GM03348 (cell line): ENCODE measurements at places on chromosomes 13 and 19.
A peak's percentile ranks its signal among the peaks of the same experiment; 100 is the strongest.

DNA sequence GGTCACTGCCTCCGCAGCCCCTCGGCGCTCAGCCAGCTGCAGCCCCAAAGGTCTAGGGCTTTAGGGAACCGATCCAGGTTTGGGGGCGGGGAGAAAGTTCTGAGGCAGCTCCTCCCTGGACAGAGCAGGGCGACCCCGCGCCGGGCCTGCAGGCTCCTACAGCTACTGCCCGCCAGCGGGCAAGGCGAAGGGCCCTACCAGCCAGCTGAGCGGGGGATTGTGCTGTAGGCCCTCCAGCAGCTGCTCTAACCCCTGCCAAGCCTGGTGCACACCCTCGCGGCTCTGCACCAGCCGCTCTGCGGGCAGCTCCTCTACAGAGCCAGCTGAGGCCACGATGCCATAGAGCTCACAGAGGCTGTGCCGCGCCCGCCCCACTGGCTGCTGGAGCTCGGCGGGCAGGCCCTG, 14.0 kb downstream of the PLIN4 start:
- no peak for DNase-seq

- no peak for DNase-seq
Observed at GRCh38 chr13:106915146-106915545, 347.2 kb upstream of the ARGLU1 start.

DNA sequence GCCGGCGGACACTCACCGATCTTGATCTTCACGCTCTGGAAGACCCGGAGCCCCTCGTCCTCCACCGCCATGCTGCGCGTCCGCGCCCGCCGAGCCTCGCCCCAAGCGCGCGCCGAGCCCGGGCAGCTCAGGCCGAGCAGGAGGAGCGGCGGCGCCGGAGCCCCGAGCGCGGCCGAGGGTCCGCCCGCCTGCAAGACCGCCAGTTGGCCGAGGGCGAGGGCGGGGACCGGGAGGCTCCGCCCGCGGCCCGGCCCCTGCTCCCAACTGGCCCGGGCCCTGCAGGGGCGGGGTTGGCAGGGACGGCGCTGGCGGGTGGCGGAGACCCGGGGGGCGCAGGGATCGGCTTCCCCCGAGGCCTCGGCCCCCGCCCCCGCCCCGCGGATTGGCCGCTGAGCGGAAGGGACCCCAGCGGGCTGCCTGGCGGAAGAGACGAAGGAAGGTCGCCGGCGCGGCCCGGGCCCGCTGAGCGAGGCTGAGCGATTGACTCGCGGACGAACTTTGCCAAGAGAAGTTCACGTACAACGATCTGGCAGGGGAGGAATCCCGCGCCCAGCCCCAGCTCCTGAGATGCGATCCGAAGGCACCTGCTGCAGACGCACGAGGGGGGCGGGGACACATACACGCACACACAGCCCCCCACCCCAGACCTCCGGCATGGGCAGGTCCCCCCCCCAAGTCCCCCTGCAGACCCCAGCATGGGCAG, at the start of gene RASA3:
TSS of gene RASA3 (minus strand) at position 205 of the 703 bp plus-strand sequence. CDS start at position 71, 134 bp downstream.
- peak; percentile 99 for DNase-seq

GRCh38 chr19:2278459-2279158, 3.4 kb downstream of the PEAK3 start:
- DNase-seq = no peak

GRCh38 chr19:46717716-46718143, 816 bp upstream of the PRKD2 start:
- no peak for DNase-seq

DNA sequence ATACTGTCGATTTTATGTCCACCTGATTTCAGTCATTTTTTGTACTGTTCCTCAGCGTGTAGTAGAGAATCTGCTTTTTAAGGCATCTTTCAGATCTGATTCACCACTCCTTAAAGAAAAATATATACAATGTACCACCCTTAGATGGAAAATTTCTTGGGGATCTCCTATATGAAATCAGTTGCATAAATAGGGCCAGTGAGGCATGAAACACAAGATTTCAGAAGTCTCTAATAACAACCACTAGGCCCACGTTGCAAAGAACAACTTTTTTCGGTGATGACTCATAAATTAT, 1.4 kb downstream of the USP12 start:
- DNase-seq = peak; percentile 54

DNA sequence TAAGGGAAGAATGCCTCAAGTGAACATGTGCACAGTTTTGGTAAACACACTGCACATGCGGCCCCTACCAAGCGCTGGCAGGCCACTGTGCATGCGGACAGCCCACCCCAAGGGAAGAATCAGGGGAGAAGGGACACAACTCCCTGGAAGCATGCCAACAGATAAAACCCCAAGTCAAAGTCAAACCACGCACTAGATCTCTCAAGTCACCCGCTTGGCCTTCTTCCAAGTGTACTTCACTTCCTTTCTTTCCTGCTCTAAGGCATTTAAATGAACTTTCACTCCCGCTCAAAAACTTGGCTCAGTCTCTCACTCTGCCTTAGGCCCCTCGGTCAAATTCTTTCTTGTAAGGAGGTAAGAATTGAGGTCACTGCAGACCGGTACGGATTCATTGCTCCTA, 4.6 kb upstream of the RFXAP start:
- no peak for DNase-seq

DNA sequence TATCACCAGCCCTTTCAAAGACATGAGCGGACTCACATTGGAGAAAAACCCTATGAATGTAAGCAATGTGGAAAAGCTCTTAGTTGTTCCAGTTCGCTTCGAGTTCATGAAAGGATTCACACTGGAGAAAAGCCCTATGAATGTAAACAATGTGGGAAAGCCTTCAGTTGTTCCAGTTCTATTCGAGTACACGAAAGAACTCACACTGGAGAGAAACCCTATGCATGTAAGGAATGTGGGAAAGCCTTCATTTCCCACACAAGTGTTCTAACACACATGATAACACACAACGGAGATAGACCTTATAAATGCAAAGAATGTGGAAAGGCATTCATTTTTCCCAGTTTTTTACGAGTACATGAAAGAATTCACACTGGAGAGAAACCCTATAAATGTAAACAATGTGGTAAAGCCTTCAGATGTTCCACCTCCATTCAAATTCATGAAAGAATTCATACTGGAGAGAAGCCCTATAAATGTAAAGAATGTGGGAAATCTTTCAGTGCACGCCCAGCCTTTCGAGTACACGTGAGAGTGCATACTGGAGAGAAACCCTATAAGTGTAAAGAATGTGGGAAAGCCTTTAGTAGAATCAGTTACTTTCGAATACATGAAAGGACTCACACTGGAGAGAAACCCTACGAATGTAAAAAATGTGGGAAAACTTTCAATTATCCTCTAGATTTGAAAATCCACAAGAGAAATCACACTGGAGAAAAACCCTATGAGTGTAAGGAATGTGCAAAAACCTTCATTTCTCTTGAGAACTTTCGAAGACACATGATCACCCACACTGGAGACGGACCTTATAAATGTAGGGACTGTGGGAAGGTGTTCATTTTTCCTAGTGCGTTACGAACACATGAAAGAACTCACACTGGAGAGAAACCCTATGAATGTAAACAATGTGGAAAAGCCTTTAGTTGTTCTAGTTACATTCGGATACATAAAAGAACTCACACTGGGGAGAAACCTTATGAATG, 17.6 kb downstream of the ZNF791 start:
- no peak for DNase-seq

GRCh38 chr13:99870541-99870940, 101.0 kb downstream of the ZIC5 start:
- no peak for DNase-seq

GRCh38 chr19:44476559-44477408, 23.5 kb downstream of the ZNF180 start:
- no peak for DNase-seq

- DNase-seq = no peak
Observed at GRCh38 chr13:32590266-32590665, 4.0 kb downstream of the PDS5B start.

DNA sequence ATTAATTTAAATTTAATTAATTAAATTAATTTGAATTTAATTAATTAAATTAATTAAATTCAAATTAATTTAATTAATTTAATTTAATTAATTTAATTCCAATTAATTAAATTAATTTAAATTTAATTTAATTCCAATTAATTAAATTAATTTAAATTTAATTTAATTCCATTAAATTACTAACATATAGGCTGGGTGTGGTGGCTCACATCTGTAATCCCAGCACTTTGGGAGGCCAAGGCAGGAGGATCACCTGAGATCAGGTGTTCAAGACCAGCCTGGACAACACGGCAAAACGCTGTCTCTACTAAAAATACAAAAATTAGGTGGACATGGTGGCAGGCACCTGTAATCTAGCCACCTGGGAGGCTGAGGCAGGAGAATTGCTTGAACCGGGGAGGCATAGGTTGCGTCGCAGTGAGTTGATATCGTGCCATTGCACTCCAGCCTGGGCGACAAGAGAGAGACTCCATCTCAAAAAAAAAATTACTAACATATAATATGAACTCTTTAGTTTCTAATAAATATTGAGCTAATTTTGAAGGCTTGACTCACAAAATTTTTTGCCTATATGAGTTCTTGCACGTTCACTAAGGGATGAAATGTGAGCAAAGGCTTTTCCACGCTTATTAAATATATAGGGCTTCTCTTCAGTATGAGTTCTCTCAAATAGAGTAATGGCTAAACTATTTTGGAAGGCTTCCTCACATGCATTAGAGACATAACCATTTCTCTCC, 9.0 kb upstream of the USP29 start:
- DNase-seq = no peak
